ENCODE measurements at places on chromosomes 12 and 14.

DNA sequence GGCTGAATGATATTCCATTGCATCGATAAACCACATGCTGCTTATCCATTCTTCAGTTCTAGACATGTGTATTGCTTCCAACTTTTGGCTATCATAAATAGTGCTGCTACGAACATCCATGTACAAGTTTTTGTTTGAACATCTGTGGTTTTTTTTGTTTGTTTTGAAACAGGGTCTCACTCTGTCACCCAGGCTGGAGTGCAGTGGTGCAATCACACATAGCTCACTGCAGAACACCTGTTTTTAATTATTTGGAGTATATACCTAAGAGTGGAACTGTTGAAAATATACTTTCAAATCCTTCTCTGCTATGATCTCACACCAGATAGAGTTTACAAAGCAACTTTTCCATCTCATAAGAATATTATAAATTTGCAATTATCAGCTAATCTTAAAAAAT lies 124.2 kb downstream of the TTC7B start:
- DNase-seq: no peak

DNA sequence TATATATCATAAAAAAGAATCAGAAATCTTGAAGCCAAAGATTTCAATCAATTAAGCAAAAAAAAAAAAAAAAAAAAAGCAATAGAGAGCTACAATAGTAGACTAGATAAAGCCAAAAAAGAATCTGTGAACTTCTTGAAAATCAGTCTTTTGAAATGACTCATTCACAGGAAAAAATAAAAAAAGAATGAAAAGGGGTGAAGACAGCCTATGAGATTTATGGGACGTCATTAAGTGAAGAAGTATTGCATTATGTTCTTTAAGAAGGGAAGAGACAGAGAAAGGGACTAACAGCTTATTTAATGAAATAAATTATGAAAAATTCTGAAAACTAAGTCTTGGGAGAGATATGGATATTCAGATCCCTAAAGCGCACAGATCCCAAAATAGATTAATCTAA lies 103.8 kb downstream of the ACSS3 start:
- DNase-seq: no peak

- DNase-seq: no peak
Measured at GRCh38 chr14:60093080-60093479, 1.4 kb downstream of the PCNX4 start.

GRCh38 chr14:20799456-20799891 lies 3.2 kb downstream of the RNASE1 start:
- no peak for DNase-seq

GRCh38 chr12:78226763-78227162 lies 396.1 kb downstream of the NAV3 start:
- no peak for DNase-seq

GRCh38 chr14:103630364-103631108 lies 1.5 kb downstream of the KLC1 start:
- DNase-seq: no peak

DNA sequence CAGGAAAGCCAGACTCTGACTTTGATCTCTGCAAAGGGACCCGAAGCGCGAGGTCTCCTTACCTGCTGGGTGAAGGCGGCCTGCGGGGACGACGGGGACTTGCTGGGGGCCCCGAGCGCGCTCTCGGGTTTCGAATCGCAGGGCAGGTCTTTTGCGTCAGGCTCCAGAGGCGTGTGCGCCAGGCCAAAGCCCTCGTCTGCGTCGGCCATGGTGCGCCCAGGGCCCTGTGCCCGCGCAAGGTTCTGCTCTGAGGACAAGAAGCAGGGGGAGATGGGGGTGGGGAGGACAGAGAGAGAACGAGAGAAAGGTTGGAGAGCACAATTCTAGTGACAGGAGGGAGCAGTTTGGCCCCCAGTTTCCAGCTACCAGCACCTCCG lies 2.3 kb downstream of the TBX5 start:
- no peak for DNase-seq

- DNase-seq: no peak
Measured at GRCh38 chr14:69043596-69044260, 64.6 kb upstream of the ACTN1 start.

- DNase-seq: no peak
Measured at GRCh38 chr14:37668646-37669045, 73.2 kb downstream of the TTC6 start.

GRCh38 chr12:45076417-45077026 lies 25.6 kb upstream of the DBX2 start:
- DNase-seq: no peak

DNA sequence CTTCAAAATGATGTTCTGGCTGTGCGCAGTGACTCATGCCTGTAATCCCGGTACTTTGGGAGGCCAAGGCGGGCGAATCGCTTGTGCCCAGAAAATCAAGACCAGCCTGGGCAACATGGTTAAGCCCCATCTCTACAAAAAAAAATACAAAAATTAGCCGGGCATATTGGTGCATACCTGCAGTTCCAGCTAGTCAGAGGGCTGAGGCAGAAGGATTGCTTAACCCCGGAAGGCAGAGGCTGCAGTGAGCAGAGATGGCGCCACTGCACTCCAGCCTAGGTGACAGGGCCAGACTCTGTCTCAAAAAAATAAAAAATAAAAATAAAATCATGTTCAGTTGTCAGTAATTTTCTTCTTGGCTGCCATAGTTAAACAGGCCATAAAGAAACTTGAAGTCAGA lies 245.9 kb upstream of the USP15 start:
- DNase-seq: no peak

DNA sequence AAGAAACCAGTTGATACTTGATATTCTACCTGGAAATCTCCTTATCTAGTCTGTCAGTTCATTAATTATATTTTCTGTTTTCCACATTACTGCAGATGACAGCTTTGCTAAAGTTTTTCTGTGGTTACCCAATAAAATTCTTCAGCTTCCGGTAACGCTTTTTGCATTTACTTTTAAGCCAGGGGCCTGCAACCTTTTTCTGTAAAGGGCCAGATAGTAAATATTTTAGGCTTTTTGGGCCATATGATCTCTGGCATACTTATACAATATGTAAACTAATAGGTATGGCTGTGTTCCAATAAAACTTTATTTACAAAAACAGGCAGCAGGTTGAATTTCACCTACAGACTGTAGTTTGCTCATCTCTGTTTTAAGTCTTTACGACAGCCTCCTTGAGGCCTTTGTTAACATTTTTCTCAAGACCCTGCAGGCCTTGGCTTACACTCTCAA lies 48.3 kb downstream of the SPATS2 start:
- DNase-seq: no peak

DNA sequence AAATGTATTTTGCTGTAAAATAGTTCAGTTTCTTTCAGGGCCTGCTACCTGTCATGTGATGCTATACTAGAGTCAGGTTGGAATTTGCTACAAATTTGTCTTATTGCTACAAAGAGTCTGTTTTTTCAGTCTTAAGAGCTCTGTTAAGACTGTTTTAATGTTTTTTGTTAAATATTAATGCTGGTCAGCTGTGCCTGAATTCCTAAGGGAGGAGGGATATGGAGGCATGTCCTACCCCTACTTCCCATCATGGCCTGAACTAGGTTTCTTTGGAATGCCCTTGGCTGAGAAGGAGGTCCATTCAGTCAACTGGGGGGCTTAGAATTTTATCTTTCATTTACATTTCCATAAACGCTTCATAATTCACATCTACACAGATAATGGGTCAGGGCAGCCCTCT lies 30.0 kb downstream of the IQSEC3 start:
- DNase-seq: no peak

DNA sequence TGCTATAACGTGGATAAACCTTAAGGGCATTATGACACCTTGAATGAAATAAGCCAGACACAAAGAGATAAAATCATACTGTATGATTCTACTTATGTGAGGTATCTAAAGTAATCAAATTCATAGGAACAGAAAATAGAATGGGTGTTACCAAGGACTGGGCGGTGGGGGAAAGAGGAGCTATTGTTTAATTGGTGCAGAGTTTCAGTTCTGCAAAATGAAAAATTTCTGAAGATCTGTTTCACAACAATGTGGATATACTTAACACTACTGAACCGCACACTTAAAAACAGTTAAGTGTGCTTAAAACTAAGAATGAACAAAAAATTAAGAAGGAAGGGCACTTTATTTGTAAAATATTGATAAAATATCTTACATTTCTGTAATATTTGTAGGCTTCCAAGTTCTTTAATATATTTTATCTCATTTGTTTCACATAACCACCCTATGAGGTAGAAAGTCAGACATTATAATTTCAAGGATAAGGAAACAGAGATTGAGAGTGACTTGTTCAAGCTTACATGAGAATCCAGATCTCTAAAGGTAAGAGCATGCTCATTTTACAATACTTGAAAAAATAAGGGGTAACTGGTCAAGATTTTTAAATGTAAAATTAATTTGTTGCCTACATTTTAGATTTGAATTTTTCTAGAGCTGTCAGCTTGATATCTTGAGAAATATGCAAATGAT lies 14.9 kb downstream of the LTA4H start:
- no peak for DNase-seq

GRCh38 chr12:1576410-1577241 lies 17.8 kb downstream of the FBXL14 start:
- DNase-seq: no peak

- DNase-seq: no peak
Measured at GRCh38 chr12:132085291-132085635, 58.9 kb downstream of the DDX51 start.

- no peak for DNase-seq
Measured at GRCh38 chr12:118346895-118347294, 25.8 kb downstream of the TAOK3 start.

DNA sequence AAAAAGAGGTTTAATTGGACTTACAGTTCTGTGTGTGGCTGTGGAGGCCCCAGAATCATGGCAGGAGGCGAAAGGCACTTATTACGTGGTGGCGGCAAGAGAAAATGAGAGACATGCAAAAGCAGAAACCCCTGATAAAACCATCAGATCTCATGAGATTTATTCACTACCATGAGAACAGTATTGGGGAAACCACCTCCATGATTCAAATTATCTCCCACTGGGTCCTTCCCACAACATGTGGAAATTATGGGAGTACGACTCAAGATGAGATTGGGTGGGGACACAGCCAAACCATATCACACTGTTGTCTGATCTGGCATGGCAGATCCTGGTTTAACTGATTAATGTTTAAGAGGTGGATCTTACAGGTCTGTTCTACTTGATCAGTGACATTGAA lies 5.6 kb downstream of the DDX47 start:
- no peak for DNase-seq

DNA sequence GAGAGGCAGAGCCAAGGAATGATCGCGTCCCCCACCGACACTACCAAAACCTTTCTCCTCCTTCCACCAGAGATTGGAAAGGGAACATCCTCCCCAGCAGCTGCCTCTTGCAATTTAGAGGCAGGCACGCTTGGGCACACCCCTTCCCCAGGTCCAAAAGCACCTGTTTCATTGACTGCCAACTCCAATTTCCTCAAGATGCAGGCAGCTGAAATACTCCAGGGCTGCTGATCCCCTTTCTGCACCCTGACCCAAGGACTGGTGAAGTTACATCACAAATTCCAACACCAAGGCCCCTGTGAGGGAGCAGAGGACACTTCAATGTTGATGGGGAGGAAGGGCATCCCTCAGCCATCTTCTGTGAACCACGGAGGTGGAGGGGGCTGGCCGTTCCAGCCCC lies 33.8 kb downstream of the BCL11B start:
- DNase-seq: no peak

Measured in NCI-H2029 (cell line).